ENCODE measurements at places on chromosomes 2 and 18. TPM values are rescaled to one million over a fixed set of nuclear protein-coding genes. Genes with fewer than 3 reads are reported as not detected.

The SLC11A1 gene
- 5.9 TPM for total RNA-seq

The ICOS gene
- not detected for total RNA-seq

The TANC1 gene
- total RNA-seq = 37.4 TPM

The GMPPA gene
- total RNA-seq = 14.5 TPM

The TMEM17 gene
- 0.22 TPM for total RNA-seq

The EFEMP1 gene
- total RNA-seq = 70.5 TPM

The IMMT gene
- 72.3 TPM for total RNA-seq

The IL1RL2 gene
- total RNA-seq = 0.47 TPM

The XIRP2 gene
- not detected for total RNA-seq

The IL18R1 gene
- total RNA-seq = 14.9 TPM

- no peak for ATAC-seq
These were observed 81.9 kb downstream of the TMEM131 start for GRCh38 chr2:97913846-97914245.

DNA sequence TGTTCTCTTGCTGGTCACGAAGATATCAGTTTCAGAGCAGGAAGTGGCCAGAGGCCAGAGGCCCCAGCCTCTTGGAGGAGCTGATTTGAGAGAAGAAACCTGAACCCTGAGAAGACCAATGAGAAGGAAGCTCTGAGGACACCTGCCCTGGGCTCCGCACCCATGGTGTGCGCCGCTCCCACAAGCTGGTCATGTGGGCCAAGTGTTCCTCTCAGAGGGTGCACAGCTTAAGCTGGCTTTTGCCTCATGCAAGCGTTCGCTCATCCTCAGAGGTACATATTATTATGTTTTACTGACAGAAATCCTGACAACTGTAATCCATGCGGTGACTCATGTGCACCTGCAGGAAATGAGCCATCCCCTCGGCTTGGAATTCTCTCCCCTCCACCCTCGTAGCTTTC, 316.1 kb upstream of the MYT1L start:
- ATAC-seq = no peak

GRCh38 chr2:154588838-154589237, 109.7 kb upstream of the KCNJ3 start:
- ATAC-seq = no peak

GRCh38 chr2:119574108-119574815, 30.0 kb downstream of the CFAP221 start:
- no peak for ATAC-seq

GRCh38 chr2:12856934-12857601, 140.3 kb downstream of the TRIB2 start:
- no peak for ATAC-seq

DNA sequence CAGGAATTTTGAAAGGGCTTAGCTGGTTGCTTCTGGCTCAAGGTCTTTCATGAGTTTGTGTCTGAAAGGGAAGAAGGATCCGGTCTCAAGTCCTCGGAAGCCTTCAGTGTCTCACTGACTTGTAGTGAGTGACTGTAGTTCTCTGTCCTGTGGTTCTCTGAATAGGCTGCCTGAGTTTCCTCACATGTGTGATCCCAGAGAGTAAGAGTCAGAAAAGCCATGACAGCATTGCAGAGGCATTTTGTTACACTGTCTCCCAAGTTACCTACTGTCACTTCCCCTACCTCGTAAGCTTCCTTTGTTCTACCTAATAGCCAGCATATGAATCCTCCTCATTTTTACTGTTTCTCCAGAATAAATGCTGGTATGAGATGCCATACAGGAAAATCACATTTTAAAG, 709.1 kb upstream of the CHAC2 start:
- no peak for ATAC-seq

DNA sequence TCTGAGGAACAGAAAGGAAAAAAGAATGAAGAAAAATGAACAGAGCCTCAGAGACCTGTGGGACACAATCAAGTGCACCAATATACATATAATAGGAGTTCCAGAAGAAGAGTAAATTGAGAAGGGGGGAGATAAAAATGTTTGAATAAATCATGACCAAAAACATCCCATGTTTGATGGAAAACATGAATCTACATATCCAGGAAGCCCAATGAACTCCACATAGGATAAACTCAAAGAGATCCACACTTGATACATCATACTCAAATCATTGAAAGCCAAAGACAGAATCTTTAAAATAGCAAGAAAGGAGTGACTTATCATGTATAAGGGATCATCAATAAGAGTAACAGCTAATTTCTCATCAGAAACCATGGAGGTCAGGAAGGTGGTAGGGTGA, 80.0 kb downstream of the COA5 start:
- no peak for ATAC-seq

DNA sequence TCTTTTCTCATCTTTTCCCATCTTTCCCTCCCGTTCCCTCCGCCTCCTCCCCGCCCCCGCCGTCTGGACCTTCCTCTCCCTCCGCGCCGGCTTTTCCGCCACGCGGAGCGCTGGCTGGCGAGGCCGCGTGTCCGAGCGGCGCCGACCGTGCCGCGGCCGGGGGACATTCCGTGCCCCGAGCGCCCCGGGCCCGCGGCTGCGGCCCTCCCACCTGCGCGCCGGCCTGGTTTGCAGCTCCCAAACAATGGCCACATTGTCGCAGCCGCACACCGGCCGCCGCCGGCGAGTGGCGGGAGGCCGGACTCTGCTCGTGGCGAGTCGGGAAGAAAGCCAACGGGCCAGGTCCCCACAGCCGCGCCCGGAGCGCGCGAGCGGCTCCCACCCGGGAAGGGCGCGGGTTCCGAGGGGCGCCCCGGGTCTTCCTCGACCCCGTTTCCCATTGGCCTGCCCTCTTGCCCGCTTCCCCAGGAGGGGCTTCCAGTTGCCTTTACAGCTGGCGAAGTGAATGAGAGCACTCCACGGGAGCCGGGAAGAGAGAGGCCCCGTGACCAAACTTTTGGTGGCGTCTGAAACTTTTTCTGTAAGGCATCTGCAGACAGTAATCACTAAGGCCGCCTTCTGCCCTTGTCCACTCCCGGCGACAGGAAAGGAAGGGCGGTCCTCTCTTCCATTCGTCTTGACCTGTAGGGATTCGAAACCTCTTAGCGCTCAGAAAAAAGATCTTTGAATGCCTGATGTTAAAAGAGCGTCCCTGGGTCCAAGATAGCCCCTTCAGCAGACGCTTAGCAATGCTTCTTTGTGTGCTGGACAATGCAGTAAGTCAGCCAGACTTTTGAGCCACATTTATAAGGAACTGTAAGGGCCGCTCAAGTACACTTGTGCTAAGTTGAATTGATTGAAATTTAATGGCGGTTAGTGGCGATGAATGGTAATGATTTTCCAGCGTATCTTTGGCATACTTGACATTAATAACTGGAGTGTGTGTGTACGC, 6.2 kb downstream of the GLI2 start:
- peak; percentile 23 for ATAC-seq

GRCh38 chr2:215711471-215712034, 275.7 kb upstream of the FN1 start:
- peak; percentile 12 for ATAC-seq

DNA sequence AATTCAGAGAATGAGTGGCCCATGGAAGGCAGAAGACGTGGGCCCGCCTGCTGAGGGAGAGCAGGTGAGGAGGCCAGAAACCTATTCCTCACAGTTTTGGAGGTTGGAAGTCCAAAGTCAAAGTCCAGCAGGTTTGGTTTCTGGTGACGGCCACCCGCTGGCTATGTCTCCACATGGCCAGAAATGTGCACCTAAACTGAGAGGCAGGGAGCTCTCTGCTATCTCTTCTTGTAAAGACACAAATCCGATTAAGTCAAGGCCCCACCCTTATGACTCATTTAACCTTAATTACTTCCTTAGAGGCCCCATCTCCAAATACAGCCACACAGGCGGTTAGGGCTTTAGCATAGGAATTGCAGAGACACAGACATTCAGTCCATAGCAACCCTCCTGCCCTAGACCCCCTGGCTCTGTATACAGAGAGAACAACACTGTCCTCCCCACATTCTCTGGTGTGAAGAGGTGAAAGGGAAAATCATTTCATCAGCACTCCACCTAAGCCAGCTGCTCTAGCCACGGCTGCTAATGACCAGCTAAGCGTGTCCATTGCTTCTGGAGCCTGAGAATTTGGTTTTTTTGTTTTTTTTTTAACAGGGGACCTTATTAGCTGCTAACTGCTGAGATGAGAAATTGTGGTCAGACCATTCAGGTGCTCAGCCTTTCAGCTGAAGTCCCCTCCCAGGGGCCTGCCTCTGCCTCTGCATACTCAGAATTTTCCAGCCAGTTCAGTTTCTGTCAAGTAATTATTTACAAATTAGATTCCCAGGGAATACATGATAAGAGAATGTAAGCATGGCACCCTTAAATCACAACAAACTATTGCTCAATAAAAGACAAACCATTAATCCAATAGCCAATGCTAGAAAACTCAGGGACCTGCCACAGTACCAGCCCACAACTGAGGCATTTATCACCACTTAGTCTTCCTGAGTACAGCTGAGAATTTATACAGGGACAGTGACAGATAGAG, 368.7 kb upstream of the ID2 start:
- ATAC-seq = no peak

- no peak for ATAC-seq
These were observed 58.7 kb downstream of the SPATS2L start for GRCh38 chr2:200365209-200365608.

DNA sequence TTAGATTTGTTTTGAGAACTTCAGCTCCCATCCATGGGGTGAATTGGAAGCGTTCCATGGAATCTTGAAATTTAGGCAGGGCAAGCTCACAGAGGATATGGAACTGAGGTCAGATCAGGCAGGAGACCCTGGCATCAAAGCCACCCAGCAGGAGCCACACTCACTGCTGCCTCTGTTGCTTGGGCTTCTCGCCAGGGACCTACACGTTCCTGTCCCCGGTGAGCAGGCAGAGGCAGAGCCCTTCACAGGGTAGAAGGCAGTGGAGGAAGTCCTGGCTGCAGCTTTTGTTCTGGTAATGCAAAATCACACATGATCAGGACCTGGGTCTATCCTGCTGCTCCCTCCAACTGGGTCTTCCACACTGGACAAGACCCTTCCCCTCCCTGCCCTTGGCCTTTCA, 42.1 kb downstream of the CAPN13 start:
- ATAC-seq = no peak
